ENCODE measurements at places on chromosomes 1 and 21. TPM values are rescaled to one million over a fixed set of nuclear protein-coding genes. Genes with fewer than 3 reads are reported as not detected.

GRCh38 chr1:169260478-169261151 is 107.0 kb downstream of the NME7 start:
- no peak for DNase-seq

NCAM2 gene
- 2.4 TPM for total RNA-seq

- DNase-seq, result no peak
These were observed 141.3 kb downstream of the SPATA46 start for GRCh38 chr1:162235241-162235800.

DNA sequence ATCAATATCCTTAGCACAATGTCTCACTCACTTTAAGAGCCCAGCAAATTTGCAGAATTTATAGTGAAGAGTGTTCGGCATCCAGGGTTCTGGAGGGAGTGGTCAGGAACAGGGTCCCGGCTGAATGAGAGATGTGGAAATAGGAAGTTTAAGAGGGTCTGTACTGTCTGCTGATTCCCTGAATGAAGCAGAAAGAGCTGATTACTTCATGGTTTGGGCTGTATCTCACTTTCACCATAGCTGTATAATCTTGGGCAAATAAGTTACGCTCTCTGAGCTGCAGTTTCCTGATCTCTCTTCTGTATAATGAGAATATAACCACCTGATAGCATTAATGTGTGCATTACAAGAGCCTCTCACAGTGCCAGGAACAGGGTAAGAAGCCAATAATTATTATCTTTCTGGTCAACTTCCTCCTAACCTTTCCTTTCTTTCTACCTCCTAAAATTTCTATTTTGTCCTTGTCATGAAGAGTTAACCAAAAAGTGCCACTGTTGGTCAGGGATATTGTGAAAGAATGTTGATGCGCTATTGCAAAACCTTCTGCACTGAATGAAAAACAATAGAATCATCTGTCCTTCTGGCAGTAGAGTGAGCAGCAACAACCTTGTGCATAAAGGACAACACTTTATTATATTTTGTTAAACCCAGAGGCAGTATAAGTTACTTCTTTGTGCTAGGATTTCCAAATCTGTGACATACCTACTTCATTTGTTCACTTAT is 14.7 kb upstream of the PTGFR start:
- DNase-seq, result peak; percentile 50

- DNase-seq, result peak; percentile 89
These were observed 13.0 kb downstream of the CAPN8 start for GRCh38 chr1:223652436-223652941.

DNA sequence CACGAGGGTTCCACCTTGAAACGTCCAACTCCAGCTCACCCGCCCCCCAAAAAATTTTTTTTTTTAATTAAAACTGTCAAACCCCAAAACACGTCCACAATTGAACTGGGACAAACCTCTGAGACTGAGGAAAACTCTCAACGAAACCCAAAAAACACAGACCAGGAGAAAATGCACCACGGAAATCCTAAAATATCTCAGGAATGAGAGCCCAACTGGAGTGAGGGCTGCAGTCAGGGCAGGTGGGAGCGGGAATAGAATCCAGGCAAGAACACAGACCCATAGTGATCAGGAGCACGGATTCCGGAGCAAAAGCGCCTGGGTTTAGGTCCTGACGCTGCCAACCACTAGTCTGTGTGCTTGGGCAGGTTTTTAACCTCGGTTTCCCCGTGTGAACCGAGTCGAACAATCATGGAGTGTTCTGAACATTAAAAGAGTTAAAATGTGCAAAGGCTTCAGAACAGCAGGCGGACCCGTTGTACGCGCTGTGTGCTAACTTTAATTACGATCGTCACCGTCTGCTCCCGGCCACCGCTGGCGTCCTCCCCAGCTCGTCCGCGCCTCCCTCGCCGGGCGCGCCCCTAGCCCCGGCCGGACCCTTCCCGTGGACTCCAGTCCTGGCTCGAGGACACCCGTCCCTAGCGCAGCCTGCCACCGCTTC is 624 bp downstream of the ARHGAP29 start:
- DNase-seq, result peak; percentile 43

- DNase-seq, result no peak
These were observed 101.7 kb downstream of the NR5A2 start for GRCh38 chr1:200128944-200129879.

- DNase-seq, result peak; percentile 96
These were observed at the start of gene KCNK1 for GRCh38 chr1:233613252-233614172. Gene KCNK1, plus strand, starts transcription at chr1:233614106. Its CDS starts 66 bp downstream, at chr1:233614172.

GRCh38 chr1:230301822-230302221 is 124.3 kb downstream of the PGBD5 start:
- no peak for DNase-seq

- DNase-seq, result no peak
These were observed 17.9 kb upstream of the THEM5 start for GRCh38 chr1:151871284-151872030.

DNA sequence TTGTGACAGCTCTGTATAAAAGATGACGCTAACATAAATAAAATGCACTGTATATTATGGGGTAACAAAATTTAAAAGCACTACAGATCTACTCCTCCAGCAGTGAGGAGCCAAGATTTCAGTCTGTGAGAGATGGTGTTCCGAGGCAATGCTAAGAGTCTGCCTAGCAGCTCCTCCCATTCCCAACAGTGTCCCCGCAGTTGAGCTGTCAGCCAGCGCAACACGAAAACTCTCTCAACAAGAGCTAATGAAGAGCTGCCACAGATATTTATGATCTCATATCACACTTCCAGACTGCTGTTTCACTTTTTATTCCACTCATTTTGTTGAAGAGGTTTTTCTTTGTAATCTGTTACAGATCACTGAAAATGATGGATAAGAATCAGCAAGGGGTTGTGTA is 53.9 kb upstream of the ESRRG start:
- no peak for DNase-seq

MYCL gene
- total RNA-seq, result 4.0 TPM

PLD5 gene
- total RNA-seq, result not detected

- no peak for DNase-seq
These were observed 9.7 kb downstream of the SFT2D2 start for GRCh38 chr1:168235548-168235885.

GPR3 gene
- 4.7 TPM for total RNA-seq

DNA sequence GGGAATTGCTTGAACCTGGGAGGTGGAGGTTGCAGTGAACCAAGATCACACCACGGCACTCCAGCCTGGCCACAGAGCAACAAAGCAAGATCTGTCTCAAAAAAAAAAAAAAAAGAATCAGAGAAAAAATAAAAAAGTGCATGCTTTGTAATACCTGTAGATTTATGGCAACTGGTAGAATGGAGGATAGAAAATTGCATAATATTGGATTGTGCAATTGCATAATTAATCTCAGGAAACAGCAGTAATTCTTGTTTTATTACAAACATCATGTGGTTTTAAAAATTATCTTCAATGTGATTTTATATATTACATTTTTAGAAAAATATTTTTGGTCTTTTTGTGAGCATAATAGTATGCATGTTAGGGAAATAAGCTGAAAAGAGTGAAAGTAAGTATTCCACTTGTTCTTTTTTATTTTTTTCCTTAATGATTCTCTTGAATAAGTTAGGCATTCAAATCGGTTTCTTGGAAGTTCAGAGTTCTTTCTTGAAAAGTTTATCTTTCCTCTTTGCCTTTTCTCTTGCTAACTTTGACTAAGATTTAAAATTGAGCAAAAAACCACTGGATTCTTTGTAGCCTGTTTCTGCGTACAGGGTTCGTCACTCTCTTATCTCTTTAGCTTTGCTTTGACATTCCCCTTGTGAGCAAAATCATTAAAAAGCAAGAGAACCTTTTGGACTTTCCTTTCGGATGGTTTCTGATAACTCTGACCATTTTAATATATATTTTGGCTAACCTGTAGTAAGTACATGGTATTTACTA is 127.5 kb upstream of the ADAMTS5 start:
- DNase-seq, result no peak

DNA sequence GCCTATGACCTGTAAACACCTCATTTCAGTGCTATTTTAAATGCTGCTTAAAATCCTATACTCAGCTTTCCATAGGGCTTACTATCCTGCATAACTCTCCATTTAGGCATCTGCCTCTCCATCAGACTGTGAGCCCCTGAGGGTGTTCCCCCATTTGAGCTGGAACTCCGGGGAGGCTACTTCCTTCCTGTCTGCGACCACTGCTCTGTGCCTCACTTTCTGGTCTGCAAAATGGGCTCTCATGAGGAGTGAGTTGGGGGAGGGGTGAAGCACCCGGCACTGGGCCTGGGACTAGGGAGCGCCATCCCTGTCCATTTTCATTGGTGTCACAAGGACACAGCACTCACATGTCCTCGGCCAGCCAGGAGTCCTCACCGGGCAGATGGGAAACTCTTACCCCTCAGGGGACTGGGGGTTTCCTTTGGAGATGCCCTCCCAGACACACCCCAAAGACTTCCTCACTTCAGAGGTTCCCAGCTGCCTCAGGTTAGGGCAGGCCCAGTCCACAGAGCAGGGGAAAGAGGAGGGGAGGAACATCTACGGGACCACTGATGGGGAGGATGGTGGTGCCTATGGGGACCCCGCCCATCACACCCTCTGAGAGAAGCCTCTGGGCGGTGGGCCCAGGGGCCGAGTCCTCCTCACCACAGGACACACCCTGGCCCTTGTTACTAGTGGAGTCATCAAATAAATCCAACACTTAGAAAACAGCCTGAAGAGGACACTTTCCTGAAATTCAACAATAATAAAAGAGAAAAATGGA is 134.9 kb downstream of the MATN1 start:
- DNase-seq, result no peak

DNA sequence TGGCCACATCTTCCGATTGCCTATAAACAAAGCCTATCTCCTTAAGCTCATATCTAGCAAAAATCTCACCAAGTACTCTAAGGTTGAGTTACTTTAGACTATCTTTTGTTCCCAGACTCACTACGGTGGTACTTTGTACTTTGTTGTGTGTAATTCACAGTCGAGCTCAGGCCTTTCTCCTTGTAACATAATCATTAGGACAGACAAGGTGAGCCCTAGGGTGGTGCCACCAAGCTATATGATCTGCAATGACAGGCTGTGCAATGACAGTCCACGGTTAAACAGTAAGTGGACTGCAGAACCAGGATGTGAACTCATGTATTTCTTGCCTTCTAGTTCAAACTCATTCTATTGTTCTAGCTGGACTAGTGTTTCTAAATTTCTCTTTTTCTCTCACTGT is 132.2 kb downstream of the UBE2U start:
- DNase-seq, result no peak
